Stimulated activated CD4-positive, alpha-beta T cell treated with anti-CD3 and anti-CD28 coated beads, Interleukin-12 subunit alpha, Interleukin-12 subunit beta, amount 100 ng/mL, for 24 hours (primary cell): ENCODE measurements at places on chromosomes 3 and 15.

- DNase-seq: no peak
Observed at GRCh38 chr3:14455571-14456317, 53.3 kb downstream of the SLC6A6 start.

GRCh38 chr3:44248152-44248551 lies 6.5 kb downstream of the TOPAZ1 start:
- DNase-seq: no peak

DNA sequence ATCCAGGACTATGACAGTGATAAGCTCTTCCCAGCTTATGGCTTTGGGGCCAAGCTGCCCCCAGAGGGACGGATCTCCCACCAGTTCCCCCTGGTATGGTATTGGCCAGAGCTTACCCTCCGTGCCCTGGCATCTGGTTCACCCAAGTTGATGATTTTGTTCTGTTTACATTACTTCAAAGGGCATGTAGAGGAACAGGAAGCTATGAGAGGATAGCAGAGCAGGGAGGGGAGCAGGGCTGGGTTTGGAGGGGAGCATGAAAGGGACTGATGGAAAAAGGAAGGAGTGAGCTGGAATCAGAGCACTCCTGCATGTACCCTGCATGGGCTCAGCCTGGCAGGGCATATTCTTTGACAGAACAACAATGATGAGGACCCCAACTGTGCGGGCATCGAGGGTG lies 13.4 kb upstream of the BRPF1 start:
- DNase-seq: no peak

DNA sequence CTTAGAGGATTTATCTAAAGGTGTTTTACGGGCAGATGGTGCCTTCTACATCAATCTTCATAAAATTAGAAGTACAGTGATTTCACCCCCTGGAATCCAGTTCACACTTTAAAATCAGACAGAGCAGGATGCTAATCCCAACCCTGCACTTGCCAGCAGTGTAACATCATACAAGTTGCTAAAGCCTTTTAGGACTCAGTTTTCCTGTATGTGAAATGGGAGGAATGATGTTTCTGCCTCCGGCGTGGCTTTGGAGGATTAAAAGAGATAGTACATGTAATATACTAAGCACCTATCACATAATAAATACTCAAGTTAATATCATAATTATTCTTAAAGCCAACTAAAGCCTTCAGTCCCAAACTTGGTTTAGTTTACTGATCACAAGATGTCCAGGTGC lies 257.2 kb upstream of the THBS1 start:
- DNase-seq: no peak

GRCh38 chr15:70947351-70948335 lies 55.0 kb downstream of the LRRC49 start:
- no peak for DNase-seq

GRCh38 chr3:123884203-123884831 lies at the start of gene MYLK:
Gene MYLK, minus strand, starts transcription at chr3:123884332. Its CDS starts 90,491 bp downstream, at chr3:123793841.
- peak; percentile 34 for DNase-seq

DNA sequence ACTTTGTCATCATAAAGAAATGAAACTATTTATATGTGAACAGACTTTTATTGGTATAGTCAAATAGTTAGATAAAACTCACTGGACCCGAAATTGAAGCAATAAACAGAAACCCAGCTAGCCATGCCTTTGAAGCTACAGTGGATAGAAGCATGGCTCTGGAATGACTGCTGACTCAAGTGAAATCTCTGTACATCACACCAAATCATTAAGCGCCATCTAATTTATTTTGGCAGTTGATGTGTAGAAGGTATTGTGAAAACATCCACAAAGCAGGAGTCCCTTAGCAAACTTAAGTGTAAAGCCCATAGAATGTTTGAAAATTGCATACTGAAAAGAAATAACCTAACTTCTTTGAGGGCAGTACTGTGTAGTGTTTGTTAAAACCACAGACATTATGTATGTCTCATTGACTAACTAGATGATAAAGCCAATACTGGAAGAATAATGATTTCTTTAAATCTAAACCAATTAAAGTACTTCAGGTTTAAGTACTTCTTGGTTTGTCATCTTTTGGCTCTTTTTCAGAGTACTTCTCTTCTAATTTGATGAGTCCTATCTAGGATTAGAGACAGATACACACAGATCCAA lies 42.8 kb upstream of the FBXL22 start:
- DNase-seq: no peak

DNA sequence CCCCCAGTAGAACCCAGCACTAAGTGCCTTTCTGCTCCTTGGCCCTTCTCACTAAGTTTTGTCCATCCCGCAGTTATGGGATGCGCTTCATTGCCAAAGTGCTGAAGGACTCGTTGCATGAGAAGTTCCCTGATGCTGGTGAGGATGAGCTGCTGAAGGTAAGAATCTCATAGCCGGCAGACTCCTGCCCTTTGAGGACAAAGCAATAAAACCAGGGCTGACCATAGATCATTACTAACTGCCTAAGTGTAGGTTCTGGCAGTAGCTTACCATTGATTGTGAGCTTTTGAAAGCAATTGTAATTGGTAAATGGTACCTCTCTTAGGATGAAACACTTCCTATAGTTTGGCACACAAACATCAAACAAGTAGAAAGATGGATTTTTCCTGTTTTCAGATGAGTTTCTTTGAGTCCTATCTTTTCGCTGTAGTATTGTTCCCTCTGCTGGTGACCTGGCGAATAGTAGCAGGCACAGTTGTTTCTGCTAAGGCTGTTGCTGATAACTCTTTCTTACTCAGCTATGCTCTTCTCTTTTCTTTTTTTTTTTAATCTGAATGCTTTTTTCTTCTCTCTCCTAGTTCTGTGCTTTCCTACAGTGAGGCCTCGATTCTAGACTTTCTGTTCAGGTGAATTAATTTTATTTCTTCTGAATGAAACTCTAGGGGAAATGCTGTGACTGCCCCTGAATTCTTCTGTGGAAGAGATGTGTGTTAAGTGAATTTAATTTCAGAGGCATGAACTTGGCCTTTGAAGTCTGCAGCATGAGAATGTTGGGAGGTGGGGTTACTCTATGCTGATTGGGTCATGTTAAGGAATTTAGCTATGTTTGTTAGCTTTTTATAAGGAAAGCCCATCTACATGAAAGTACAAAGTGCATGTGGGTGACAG lies 47.4 kb upstream of the CRTC3 start:
- no peak for DNase-seq

DNA sequence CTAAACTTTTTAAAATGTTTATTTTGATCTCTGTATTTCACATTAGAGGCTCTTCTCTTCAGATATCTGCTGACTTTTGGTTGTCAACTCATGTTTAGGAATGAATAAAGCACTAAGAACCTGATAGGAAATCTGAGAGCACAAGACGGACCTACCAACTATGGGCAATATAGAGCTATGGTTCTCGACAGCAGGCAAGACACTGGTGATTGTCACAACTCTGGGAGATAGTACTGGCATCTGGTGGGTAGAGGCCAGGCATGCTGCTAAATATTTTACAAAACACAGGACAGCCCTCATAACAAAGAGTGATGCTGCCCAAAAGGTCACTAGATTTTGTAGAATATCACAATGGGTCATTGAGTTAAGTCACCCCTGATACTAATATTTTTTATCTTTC lies 17.5 kb upstream of the GJD2 start:
- no peak for DNase-seq

- DNase-seq: no peak
Observed at GRCh38 chr3:132378048-132378762, 39.1 kb upstream of the DNAJC13 start.

DNA sequence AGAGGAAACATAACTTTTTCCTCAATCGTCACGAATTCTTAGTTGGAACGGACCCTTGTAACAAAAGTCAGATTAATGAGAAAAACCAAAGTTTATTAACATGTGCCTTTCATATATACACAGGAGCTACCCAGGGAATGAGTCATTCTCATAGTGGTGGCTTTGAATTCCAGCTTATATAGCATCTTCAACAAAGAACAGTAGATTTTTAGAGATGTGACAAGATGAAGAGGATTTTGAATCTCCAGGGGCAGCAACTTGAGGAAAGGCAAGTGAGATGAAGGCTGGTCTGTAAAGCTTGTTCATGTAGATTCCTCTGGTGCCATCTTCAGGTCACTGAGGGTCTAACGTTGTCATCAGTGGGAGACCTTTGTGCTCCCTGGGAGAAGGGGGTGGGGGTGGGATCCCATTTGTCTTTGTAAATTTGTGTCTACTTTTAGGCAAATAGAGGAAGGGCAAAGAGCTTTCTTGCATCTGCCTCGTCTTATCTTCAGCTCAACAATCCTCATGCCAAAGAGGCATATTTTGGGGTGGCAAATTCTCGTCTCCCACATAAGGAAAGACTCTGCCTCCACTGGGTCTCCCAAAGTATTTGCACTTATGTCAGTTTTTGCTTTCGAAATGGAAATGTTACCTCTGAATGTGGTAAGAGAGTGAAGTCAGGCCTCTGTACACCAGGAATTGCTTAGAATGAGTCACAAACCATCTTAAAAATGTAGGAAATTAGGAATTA lies 29.5 kb downstream of the CLEC3B start:
- no peak for DNase-seq

DNA sequence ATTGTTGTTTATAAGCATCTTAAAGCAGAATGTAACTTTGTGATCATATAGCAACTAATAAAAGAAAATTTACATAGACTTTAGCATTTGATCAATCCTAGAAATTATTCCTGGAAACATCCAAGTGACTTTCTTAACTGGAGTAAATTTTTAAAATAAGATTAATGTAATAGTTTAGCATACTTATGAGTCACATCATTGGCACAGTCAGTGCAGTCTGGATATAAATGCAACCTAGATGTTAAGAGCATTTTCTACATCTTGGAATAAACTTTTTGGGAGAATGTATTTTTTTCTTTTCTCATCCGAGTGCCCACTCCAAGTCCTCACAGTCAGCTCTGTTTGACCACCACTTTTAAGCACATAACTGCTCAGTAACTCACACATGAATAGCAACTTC lies 324.6 kb upstream of the PLSCR5 start:
- no peak for DNase-seq

- DNase-seq: no peak
Observed at GRCh38 chr15:90241343-90242192, 7.6 kb downstream of the GDPGP1 start.
